Activated T-helper 2 cell treated with anti-CD3 and anti-CD28 coated beads, Interferon-gamma antibody, Interleukin-2, Interleukin-4, amounts not matched to agents 10 μg/mL and 5 μg/mL and 100 μg/mL, durations not matched to agents 14 hours and 24 hours and 36 hours (primary cell): ENCODE measurements at places on chromosomes 7 and 10.

DNA sequence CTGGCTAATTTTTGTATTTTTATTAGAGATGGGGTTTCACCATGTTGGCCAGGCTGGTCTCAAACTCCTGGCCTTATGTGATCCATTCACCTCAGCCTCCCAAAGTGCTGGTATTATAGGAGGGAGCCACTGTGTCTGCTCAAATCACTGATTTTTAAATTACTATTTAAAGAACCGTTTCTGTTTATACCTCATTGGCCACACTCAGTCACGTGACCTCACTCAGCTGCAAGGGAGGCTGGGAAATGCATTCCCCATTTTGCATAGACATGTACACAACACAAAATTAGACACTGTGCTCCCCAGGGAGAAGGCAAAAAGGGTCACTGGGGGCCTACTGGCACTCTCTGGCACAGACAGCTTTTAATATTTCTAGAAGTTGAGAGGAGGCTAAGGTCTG is 13.6 kb upstream of the CALU start:
- DNase-seq: no peak

DNA sequence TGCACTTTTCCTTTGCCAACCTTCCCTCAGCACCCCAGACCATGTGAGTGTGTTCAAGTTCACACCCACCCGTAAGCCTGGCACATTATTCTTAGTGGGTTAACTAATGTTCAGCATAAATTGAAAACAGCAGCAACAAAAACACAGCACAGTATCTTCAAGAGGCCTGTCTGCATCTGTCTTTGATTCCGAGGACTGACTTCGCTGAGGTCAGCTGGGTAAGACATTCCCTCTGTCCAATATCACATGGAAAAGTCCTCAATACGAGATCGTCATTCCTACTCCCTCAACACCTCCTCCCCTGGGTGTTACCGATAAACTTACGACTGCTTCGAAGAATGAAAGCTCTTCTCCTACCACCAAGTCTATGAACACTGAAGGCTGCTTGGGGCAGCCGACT is 218.8 kb downstream of the SFMBT2 start:
- DNase-seq: no peak

- DNase-seq: no peak
Observed at GRCh38 chr7:49119706-49120105, 195.4 kb downstream of the CDC14C start.

- no peak for DNase-seq
Observed at GRCh38 chr7:22001345-22002004, 55.8 kb upstream of the CDCA7L start.

GRCh38 chr10:102714621-102715455 is at the start of gene SFXN2:
Gene SFXN2 (plus strand): TSS chr10:102714636. CDS start chr10:102726637, 12,001 bp downstream.
- DNase-seq: peak; percentile 55

GRCh38 chr10:75928231-75928630 is 496.8 kb downstream of the LRMDA start:
- DNase-seq: no peak

- no peak for DNase-seq
Observed at GRCh38 chr7:35988818-35989217, 164.2 kb upstream of the EEPD1 start.

DNA sequence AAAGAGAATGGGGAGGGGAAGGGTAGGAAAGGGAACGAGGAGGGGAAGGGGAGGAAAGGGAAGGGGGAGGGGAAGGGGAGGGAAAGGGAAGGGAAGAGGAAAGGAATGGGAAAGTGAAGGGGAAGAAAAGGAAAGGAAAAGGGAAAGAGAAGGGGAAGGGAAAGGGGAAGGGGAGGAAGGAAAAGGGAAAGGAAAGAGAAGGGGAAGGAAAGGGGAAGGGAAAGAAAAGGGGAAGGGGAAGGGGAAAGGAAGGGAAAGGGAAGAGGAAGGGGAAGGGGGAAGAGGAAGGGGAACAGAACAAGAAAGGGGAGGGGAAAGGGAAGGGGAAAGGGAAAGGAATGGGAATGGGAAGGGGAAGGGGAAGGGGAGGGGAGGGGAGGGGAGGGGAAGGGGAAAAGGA is 352.1 kb downstream of the PARD3 start:
- DNase-seq: no peak

DNA sequence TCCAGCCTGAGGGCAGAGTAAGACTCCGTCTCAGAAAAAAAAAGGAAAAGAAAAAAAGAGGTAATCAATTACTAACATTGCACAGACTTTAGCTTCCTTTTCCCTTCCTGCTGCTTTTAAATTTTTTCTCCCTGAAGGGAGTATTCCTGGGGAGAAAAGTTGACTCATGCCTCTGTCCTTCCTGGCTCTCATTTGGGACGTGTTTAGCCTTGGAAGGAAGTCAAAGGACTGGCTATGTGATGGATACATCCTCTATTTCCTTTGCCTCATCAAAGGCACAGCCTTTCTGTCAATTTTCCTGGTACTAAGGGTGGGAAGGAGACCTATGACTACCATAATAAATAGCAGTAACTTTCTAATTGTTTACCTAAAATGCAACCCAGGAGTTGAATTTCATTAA is 77.6 kb downstream of the ITGA8 start:
- no peak for DNase-seq

GRCh38 chr10:50375051-50375452 is 123.7 kb upstream of the ASAH2 start:
- DNase-seq: no peak

DNA sequence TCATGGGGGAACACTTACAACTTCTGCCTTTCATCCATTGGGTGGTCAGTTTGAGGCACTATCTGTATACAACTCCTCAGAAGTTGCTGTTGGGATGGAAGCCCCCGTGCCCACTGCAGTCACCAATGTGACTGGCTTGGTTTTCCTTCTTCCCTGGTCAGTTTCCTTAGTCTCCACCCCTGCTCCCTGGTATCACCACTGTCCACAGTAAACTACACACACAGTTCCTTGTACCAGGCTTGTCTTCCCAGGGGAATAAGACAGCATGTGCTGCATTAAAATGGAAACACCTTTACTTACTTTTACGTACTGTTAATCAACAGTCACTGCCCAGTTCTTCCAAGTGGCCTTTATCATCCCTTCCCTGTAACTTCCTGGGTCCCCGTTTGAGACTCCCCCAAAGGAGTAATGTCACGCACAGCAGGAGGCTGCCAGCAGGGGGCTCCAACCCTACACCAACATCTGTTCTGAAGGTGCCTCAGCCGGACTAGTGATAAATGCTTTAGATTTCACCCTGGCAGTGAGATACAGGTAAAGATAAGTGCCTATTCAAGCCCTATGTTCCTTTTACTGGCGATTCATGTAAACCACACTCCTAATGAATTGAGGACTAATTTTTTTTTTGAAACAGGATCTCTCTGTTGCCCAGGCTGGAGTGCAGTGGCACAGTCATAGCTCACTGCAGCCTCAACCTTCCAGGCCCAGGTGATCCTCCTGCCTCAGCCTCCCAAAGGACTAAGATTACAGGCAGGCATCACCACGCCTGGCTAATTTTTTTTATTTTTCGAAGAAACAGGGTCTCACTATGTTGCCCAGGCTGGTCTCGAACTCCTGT is 45.3 kb upstream of the PIK3AP1 start:
- peak; percentile 53 for DNase-seq

GRCh38 chr7:23530405-23530804 is 1.4 kb downstream of the TRA2A start:
- peak; percentile 35 for DNase-seq

GRCh38 chr7:835485-836401 is 3.5 kb downstream of the SUN1 start:
- no peak for DNase-seq
